ENCODE measurements at places on chromosomes 5 and 9. TPM values are rescaled to one million over a fixed set of nuclear protein-coding genes. Genes with fewer than 3 reads are reported as not detected.

Gene TMEM171
- 4.8 TPM for total RNA-seq

Gene GFPT2
- total RNA-seq = 2.3 TPM

Gene ST8SIA4
- 2.0 TPM for total RNA-seq

Gene VLDLR
- total RNA-seq = 35.5 TPM

Gene ZNF300
- 5.1 TPM for total RNA-seq

Gene ADAMTSL2
- total RNA-seq = 0.83 TPM

Gene SPINK9
- not detected for total RNA-seq

Gene JAKMIP2
- 0.05 TPM for total RNA-seq

Gene SPATA31E1
- total RNA-seq = not detected

Gene HAVCR2
- total RNA-seq = not detected

Gene C5orf63
- total RNA-seq = 5.5 TPM

All from SK-MEL-5 (cell line).